NCI-H2029 treated with DMSO at 0.1 percent for 48 hours (cell line): ENCODE measurements at places on chromosomes 5 and 9.

GRCh38 chr9:68552700-68553476, 12.2 kb upstream of the TMEM252 start:
- no peak for DNase-seq

- peak; percentile 42 for DNase-seq
Observed at GRCh38 chr5:96381526-96381925, 51.5 kb downstream of the PCSK1 start.

- DNase-seq, result no peak
Observed at GRCh38 chr5:1293416-1294205, 1.3 kb downstream of the TERT start.

DNA sequence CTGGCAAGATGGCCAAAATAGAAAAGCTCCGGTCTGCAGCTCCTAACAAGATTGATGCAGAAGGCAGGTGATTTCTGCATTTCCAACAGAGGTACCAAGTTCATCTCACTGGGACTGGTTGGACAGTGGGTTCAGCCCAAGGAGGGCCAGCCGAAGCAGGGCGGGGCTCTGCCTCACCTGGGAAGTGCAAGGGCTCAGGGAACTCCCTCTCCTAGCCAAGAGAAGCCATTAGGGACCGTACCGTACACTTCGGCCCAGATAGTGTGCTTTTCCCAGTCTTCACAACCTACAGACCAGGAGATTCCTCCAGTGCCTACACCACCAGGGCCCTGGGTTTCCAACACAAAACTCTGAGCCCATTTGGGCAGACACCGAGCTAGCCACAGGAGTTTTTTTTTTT, 277.8 kb downstream of the SLCO4C1 start:
- DNase-seq, result no peak

- peak; percentile 32 for DNase-seq
Observed at GRCh38 chr5:101676646-101677045, 619.4 kb downstream of the SLCO4C1 start.

GRCh38 chr5:160371294-160371693, 868 bp upstream of the C1QTNF2 start:
- DNase-seq, result no peak

GRCh38 chr9:128703616-128704355, 1.5 kb downstream of the PKN3 start:
- DNase-seq, result no peak

DNA sequence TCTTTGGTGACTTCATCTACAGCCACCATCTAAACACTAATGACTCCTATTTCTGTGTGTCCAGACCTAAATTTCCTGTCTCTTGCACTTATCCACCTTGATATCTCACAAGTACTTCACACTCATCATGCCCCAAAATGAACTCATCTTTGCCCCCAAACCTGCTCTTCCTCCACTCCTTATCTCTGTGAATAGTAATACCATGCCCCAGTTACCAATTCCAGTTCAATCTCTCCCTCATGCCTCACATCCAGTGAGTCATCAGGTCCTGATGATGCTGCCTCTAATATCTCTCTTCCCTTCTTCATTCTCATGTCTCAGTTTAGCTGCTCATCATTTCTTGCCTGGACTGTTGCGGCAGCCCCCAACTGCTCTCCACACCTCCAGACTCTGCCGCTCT, 14.9 kb upstream of the DNAJB5 start:
- no peak for DNase-seq

GRCh38 chr9:110252509-110253139, 3.7 kb downstream of the TXN start:
- DNase-seq, result no peak

DNA sequence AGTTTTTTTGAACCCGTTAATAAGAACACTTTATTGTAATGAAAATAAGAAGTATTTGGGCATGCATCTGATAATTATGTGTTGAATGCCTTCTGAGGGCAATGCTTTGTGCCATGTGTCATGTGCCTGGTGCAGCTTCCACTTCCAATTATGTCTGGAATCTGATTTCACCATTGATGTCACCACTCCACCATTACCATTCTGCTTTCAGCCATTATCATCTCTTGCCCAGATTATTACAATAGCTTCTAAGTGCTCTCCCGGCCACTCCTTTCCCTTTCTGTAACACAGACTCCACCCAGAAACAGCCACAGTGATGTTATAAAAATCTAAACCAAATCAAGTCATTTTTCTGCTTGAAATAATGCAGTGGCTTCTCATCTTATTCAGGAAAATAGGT, 171.7 kb downstream of the C9orf152 start:
- peak; percentile 70 for DNase-seq

DNA sequence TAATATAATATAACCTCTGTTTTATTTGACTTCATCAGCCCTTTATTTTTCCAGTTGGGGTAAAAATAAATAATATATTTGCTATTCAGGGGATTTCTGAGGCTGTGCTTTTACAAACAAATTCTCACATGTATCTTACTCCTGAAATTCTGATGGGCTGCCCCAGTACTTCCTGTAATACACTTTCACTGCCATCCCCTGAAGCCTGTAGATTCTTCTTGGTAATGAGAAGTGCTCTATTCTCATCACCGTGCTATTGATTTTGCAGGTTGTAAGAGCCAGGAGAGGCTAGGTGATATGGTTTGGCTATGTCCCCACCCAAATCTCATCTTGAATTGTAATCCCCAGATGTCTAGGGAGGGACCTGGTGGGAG, 91.9 kb upstream of the CEP78 start:
- no peak for DNase-seq
